GDM1 (cell line): ENCODE measurements at places on chromosomes 12 and 14.

DNA sequence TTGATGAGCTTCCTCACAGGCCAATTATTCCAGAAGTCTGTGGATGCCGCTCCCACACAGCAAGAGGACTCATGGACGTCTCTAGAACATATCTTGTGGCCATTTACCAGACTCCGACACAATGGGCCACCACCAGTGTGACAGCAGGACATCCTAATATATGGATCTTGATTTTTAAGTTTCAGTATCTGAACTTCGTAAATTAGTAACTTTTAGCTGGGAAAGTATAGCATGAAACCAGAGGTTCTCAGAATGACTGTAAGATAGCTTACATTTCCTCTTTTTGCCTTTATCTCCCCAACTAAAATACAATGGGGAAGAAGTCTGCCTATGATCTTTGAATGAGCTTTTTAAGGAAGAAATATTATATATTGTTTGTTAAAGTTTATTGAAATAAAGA lies 87.0 kb downstream of the DNAI7 start:
- DNase-seq, result no peak

- DNase-seq, result no peak
Measured at GRCh38 chr12:117603316-117604113, 242.1 kb upstream of the NOS1 start.

GRCh38 chr12:113413488-113413939 lies 8.7 kb upstream of the SDSL start:
- no peak for DNase-seq

- no peak for DNase-seq
Measured at GRCh38 chr14:105840266-105841021, 314.1 kb downstream of the TMEM121 start.

GRCh38 chr14:37493606-37494005 lies 101.4 kb downstream of the FOXA1 start:
- DNase-seq, result no peak

GRCh38 chr12:48601013-48601756 lies 31.3 kb upstream of the LALBA start:
- DNase-seq, result no peak

GRCh38 chr14:103734081-103734888 lies 18.7 kb downstream of the ZFYVE21 start:
- DNase-seq, result no peak

DNA sequence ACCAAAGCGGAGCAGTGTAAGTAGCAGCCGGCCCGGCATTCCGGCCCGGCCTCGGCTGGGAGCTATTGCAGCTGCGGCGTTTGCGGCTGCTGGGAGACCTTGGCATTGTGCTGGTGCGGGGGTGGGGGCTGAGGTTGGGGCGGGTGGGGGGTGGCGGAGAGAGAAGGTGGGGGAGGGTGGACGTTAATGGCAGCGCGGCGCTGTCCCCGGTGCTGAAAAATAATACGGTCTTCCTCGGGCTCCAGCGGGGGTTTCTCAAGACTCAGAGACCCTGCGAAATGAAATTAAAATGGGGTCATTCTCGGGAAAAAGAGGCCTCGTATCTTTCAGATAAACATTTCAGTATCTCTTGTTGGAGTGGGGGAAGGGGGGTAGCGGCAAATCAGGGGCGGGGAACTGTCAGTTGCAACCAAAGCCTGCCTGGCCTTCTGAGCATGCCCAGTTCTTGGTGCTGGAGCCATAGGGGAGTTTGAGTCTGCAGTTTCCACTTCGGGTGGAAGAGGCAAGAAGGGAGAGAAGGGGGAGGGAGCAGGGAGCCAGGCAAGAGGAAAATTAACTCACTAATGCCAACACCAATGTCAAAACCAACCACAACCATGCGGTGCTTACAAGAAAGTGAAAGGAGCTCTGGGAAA lies 414 bp downstream of the UNC79 start:
- DNase-seq, result no peak

DNA sequence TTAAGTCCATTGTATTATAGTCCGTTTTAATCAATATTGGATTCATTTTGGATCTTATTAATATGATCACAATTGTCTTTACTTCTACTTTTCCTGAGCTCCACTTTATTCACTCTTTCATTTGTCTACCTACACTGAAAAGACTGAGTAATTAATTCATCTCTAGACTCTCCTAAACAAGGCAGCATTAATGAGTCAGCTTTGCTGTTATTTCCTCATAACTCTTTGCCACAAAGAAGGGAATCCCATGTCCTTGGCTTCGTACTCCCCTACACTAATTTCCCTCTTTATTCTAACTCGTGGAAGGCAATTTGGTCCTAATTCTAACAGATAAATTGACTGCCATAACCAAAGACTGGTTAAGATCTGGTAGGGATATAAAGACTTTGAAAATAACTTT lies 91.9 kb downstream of the ARMH4 start:
- no peak for DNase-seq

DNA sequence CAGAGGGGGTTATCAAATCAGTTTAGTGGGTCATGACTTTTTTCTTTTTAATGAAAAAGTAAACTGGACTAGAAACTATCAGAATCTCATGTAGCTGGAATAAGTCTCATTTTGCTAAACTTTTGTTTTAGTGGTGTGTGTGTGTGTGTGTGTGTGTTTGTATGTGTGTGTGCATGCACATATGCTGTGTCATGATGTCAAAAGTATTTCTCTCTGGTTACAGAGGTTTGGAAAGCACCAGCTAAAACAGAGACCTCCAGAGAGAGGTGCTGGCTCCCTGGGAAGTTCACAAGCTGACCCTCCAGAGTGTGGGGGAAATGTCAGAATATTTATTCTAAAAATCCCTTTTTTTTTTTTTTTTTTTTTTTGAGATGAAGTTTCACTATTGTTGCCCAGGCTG lies 114.7 kb downstream of the LGMN start:
- DNase-seq, result no peak

GRCh38 chr14:59269466-59269865 lies 81.0 kb downstream of the DAAM1 start:
- DNase-seq, result no peak
